ENCODE measurements at places on chromosomes 6 and 20.

GRCh38 chr6:76697585-76697984, 625.1 kb upstream of the IMPG1 start:
- peak; percentile 31 for DNase-seq

DNA sequence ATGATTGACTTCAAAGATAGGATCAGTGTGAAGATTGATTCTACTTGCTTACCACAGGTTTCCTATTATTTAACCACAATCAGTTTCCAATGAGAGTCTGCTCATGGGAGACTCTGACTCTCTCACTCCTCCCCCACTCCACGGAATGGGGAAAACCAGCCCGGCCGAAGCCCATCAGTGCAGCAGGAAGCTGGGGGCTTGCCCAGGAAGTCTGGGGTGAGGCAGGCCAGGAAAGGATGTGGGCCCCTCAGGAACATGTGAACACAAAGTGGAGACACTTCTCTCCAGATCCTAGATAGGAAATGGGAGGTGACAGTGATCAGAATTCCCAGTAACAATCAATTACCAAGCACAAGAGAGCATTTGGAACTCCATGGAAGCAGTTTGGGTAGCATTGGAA, 144.2 kb downstream of the TTLL2 start:
- DNase-seq, result no peak

DNA sequence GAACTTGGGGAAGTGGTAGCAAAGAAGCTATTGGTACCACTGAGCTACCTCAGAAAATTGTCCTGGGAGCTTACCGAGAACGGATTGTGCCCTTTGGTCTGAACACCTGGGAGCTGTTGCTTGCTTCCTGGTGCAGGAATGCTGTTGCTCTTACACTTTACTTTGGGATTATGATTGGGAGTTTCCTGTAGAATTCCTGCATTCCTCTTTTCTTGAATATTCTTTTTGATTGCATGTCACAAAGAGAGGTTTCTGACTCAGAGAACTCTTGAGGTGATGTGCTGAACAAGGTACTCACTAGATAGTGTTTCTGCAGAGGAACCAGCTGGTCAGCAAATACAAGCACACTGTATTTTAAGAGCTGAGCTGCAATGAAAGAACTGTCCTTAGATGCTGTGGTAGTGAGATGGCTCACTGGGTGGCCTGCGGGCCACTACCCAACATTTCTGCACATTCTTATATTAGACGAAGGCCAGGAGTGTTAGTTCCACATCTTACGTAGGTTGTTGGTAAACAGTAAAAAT, 35.0 kb downstream of the LRRC1 start:
- DNase-seq, result no peak

DNA sequence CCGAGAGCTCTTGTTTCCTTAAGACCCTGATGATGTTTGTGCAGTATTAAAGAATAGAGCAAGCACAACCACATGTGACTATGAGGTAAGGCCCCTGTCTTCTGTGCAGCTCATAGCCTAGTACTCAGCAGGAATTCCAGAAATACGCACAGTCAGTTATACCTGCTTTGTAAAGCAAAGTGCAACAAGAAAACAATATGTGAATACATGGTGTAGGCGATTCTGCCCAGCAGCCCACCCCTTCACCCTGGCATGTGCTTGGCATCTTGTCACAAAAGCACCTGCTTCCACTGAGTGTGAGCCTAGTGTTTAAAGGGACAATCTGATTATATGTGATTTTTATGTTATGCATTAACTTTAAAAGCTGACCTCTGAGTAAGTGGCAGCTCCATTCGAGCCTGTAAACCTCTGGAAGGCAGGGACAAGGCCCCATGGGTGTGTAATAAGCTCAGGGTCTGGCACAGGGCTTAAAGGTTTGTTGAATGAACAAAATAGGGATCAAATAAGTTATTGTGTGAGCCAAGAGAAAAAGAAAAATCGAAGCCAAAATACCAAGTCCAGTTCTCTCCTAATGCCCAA, 148.7 kb downstream of the DOK5 start:
- no peak for DNase-seq

GRCh38 chr6:4336778-4337442, 201.5 kb upstream of the ECI2 start:
- DNase-seq, result no peak

- DNase-seq, result no peak
These were observed 60.2 kb upstream of the NEDD9 start for GRCh38 chr6:11292594-11293236.

GRCh38 chr6:105251689-105252088, 71.9 kb upstream of the POPDC3 start:
- no peak for DNase-seq

DNA sequence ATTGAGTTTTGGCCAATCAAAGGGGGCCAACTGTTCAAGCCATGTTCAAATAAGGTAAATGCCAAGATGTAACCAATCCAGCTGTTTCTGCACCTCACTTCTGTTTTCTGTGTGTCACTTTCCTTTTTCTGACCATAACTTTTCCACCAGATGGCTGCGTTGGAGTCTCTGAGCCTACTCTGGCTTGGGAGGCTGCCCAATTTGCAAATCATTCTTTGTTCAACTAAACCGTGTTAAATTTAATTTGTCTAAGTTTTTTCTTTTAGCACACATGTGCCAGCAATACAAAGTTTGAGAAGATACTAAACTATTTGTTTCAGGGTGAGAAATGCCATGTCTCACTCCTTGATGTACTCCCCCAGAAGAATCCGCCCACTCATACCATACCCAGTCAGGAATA, 52.1 kb downstream of the IYD start:
- DNase-seq, result no peak

GRCh38 chr6:94751641-94752329, 825.5 kb upstream of the MANEA start:
- no peak for DNase-seq

DNA sequence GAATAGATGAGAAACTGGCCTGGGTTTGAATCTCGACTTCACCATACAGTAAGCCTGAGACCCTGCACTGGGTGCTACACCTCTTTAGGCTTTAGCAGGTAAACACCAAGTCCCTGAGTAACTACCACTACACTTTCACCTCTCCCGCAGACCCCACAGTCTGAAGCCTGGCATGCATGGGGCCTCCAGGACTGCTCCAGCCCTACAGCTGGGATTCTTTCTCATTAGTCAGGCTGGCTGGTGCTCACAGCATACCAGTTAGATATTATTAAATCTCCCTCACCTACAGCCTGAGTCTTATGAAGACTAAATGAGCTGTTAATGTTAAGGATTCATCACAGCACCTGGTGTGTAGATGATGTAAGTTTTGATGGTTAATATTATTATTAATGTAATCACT, 388.7 kb downstream of the ARHGAP18 start:
- DNase-seq, result no peak

GRCh38 chr6:18036781-18037180, 49.3 kb upstream of the KIF13A start:
- no peak for DNase-seq

DNA sequence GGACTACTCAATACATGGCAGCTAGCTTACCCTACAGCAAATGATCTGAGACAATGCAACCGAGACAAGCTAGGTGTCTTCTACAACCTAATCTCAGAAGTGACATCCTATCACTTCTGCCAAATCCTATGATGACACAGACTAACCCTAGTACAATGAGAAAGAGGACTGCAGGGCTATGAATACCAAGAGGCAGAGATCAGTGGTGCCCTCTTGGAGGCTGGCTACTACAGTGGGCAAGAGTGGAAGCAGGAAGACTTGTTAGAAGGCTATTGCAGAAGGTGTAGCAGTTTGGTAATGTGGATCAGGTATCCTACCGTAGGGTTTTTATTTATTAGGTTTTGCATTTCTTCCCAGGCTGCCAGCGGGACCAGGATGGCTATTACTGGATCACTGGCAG, 30.3 kb downstream of the GSS start:
- DNase-seq, result no peak

- peak; percentile 69 for DNase-seq
These were observed 218.2 kb downstream of the BMP7 start for GRCh38 chr20:57048027-57048869.

DNA sequence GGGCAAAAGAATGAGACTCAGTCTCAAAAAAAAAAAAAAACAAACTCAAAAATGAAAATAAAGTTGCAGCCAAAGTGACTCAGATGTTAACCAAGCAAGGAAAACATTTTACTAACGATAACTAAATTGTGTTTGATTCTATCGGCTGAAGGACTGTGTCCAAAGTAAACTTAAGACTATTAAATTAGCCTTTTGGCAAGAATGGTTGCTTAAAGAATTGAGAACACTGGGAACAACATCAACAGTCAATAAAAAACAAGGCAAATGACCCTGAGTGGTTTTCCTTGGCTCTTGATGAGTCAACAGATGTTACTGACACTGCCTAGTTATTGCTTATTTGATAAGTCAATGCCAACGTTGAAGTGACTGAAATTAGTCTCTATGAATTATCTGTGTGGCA, 36.7 kb downstream of the POU3F2 start:
- peak; percentile 3 for DNase-seq

DNA sequence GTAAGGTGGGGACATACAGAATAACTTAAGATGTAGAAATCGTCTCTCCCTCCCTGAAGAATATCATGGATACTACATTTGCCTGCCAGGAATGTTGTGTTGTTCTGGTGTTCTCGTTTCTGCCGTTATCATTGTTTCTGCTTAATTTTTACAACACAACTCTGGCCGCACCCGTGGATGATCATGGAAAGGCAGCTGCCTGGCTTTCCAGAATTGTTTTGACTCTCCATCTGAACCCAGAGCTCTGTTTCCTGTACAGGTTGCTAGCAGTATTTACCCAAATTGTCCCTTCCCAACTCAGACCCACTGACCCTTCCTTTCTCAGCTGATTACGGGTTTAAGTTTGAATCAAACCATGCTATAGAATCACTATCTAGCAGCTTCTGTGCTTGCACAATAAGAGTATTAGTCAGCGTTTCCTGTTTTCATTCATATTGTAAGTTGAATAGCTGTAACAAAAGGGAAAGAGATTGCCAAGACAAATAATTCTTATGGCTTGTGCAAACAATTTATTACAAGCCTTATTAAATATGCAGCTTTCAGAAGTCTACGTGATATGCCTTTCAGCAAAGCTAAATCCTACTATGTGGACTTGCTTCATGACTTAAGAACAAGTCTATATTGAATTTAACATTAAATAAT, 139.0 kb downstream of the MTHFD1L start:
- DNase-seq, result peak; percentile 88
